ENCODE measurements at places on chromosomes 16 and 17. TPM values are rescaled to one million over a fixed set of nuclear protein-coding genes. Genes with fewer than 3 reads are reported as not detected.

MAPT gene
- total RNA-seq: 1.9 TPM

HS3ST2 gene
- not detected for total RNA-seq

PYY gene
- total RNA-seq: not detected

PYDC1 gene
- total RNA-seq: not detected

CIBAR2 gene
- total RNA-seq: not detected

TPPP3 gene
- 0.74 TPM for total RNA-seq

GPRC5C gene
- 24.4 TPM for total RNA-seq

- no peak for DNase-seq
Measured at GRCh38 chr17:40605306-40605705, 40.0 kb upstream of the CCR7 start.

GRCh38 chr17:65459677-65460347 is 101.6 kb downstream of the AXIN2 start:
- no peak for DNase-seq

GRCh38 chr17:68584581-68585303 is 16.4 kb downstream of the FAM20A start:
- DNase-seq: no peak

- no peak for DNase-seq
Measured at GRCh38 chr16:48592839-48593429, 17.0 kb downstream of the N4BP1 start.

- no peak for DNase-seq
Measured at GRCh38 chr17:72476575-72476986, 355.8 kb downstream of the SOX9 start.

DNA sequence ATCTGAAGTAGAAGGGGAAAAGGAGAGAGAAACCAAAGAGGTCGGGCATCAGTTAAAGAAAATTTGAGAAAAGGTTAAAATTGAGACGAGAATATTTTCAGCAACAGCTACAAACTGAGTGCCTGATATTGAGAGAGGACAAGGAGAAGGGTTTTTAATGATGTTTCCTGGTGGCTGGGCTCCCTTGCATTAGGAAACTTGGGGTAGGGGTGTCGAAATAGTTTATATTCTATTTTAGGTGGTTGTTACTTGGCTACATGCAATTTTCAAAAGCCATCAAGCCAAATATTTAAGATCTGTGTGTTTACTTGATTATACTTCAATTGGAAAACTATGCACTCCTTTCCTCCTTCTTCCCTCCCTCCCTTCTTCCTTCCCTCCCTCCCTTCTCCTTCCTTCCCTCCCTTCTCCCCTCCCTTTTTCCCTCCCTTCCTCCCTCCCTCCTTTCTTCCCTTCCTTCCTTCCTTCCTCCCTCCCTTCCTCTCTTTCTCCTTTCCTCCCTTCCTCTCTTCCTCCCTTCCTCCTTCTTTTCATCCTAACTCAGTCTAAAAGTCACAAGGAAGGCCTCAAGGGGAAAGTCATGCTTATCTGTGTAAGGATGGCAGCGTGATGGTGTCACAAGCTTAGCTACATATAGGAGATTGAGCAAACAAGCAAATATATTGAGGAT is 1.8 kb upstream of the APOH start:
- DNase-seq: no peak

DNA sequence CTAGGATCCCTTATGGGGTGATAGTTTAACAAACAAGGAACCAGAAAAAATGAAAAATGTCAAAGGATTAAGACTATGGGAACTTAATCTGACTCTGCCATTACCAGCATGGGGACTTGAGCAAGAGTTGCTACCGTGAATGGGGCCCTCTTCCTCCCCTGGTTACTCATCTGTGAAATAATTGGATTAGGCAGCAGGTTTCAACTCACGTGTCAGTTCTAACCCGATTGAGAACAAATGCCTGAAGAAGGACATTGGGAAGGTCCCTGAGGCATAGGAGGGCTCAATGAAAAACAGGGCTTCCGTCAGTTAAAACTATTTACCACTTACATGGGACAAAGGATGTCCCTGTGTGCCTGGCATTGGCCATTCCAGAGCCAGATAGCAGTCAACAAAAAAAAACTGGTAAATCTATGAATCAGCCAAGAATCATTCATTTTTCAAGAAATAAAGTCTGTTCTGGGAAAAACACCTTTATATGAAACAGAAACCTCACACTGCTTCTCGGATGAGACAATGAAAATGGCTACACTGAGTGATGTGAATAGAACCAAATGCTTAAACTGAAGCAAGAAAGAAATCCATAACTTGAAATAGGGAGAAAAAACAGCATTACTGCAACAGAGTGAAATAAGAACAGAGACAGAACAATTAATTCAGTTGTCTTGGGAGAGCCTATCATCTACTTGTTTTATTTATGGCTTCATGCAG is 104.3 kb downstream of the ADAMTS18 start:
- no peak for DNase-seq

- DNase-seq: no peak
Measured at GRCh38 chr16:79677799-79678530, 77.4 kb upstream of the MAF start.

- no peak for DNase-seq
Measured at GRCh38 chr17:71168053-71168741, 952.6 kb upstream of the SOX9 start.

DNA sequence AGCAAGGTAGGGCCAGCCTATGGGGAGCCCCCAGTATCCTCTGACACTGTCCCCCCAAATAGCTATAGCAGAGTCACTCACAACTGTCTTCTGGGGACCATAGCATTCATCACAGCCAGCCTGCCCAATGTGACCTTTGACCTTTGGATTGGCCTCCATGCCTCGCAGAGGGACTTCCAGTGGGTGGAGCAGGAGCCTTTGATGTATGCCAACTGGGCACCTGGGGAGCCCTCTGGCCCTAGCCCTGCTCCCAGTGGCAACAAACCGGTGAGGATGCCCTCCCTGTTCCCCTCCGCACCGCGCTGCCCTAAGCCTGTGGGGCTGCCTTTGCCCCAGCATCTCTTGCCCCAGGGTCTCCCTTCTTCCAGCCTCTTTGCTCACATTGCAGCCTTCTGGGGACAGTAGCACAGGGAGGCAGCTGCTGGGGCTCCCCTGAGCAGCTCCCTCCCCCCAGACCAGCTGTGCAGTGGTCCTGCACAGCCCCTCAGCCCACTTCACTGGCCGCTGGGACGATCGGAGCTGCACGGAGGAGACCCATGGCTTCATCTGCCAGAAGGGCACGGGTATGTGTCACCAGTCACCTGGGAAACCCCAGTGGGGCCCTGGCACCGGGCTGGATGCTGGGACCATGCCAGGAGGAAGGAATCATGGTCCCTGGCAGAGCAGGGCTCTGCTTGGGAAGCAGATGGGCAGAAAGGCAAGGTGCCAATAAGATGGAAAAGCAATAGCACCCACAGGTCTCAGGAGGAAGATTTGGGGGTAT is 61.1 kb downstream of the MRC2 start:
- DNase-seq: no peak

DNA sequence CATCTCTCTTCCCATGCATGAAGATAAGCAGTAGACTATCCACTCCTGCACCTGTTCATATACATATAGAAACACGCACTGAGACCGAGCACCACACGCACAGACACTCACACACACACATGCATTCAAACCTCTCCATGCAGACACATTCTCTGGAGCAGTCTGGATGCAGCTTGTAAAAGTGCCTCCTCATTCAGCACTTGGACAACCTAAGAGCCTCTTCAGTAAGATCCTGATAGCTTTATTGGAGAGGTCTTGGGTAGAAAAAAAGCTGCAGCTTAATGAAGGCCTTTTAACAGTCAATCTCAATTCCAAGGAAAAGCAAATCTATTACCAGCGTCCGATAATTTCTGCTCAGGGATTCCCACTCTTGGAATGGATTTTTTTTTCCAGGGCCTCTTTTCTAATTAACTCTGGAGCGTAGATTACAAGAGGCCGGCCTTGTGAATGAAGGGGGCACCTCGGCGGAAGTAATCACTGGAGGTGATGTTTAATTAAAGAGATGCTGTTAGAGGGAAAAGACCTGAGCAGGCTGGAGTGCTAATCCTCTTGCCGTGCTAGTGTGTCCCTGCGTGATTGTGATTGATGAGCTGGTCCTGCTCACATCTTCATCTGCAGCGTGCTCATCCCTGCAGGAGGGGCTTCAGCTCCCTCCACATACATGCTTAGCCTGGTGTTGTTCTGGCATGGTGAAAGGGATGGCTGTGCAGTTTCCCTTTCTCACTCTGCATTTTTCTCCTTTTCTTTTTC is 155.1 kb downstream of the RBFOX1 start:
- no peak for DNase-seq

DNA sequence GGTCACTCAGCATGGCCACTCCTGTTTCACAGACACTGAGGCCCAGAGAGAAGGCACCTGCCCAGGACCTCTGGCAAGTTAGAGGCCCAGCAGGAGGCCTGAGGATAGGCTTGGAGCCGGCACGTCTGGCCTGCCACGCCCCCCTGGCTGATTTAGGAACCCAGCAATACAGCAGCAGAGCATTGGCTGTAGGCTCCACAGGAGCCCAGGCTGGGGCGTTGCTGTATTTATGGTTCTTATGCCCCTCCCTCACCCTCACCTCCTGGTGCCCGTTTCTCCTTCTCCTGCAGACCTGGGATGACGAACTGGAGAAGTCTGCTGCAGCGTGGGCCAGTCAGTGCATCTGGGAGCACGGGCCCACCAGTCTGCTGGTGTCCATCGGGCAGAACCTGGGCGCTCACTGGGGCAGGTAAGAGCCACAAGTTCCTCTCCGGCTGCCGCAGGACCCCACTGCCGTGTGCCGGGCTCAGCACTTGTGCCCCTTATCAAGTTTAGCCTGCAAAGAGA is 25.8 kb downstream of the CRISPLD2 start:
- no peak for DNase-seq

GRCh38 chr16:12925026-12925800 is 23.8 kb downstream of the SHISA9 start:
- no peak for DNase-seq

DNA sequence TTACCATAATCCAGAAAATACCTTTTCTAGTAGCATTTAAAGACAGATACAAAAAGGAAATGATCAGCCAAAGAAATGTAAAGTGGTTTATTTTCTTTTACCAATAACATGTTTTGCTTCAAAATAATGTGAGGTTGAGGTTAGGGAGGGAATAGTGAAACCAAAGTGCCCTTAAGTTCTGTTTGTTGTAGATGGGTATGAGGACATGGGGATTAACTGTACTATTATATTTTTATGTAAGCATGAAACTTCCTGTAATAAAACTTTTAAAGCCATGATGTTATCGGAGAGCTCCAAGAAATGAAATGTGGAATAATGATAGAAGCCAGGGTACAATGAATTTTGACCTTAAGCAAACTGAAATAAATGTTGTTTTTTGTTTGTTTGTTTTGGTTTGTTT is 9.9 kb downstream of the C16orf46 start:
- no peak for DNase-seq

DNA sequence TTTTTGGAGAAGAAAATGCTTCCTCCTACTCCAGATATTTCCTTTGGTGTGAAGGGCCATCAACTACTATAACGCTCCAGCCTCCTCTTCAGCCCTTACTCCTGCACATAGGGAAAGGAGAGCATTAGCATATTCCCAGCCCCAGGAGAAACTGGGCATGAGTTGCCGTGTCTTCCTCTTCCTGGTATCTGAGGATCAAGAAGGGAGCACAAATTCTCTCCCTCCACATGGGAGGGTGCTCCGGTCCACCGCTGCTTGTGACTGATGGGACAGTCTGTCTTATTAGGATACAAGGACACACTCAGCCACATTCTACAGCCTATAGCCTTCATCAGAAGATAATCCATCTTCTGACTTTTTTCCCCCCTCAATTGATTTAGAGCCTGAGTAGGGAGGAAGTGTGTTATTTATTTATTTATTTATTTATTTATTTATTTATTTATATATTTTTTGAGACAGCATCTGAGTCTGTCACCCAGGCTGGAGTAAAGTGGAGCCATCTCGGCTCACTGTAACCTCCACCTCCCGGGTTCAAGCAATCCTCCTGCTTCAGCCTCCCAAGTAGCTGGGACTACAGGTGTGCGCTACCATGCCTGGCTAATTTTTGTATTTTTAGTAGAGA is 16.6 kb upstream of the CYB5B start:
- no peak for DNase-seq
